ENCODE measurements at places on chromosomes 1 and 21. TPM values are rescaled to one million over a fixed set of nuclear protein-coding genes. Genes with fewer than 3 reads are reported as not detected.

DNA sequence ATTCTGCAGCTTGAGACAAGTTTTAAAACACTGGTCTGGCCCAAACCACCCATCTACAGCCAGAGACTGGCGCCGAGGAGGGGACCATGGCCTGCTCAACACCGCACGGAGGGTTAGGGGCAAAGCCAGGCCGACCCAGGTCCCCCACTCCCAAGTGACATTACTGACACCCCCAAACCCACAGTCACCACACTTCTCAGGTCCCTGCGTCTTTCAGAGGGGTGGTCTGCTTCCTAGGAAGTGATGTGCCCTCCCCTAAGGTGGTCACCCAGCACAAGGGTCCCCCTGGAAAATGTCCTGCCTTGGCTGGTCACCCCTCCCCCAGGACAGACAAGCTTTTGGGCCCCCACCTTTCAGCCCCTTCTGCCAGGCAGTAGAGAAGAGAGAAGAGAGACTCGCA is 20.8 kb upstream of the EPHA2 start:
- no peak for DNase-seq

- no peak for DNase-seq
Measured at GRCh38 chr1:40825435-40825788, 36.8 kb downstream of the CITED4 start.

DNA sequence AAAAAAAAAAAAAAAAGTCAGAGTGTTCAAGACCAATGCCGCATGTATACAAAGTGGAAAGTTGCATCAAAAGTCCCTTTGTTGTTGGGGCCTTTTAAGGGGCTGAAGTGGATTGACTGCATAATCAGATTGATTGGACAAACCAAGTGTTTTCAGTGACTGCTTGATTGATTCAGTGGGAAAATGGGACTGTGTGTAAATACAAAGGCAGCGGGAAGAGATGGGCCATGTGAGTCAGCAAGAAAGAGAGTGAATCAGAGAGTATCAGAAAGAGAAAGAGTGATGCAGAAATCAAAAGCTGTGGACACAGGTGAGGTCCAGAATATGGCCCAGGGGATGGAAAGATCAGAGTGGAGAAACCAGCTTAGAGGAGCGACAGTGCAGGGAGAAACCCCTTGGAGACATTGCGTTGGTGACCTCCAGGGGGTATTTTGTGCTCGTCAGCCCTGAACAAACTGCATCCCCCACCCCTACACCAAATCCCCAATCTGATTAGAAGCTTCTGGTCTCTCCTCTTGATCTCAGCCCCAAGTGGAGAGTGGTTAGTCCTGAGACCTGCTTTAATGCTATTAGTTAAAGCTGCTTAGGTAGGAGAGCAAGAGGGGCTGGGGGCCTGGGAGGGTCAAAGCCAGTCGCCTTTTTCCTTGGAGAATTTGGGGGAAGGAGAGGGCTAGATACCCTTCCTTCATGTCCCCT is 5.1 kb upstream of the ETV3L start:
- DNase-seq = no peak

DNA sequence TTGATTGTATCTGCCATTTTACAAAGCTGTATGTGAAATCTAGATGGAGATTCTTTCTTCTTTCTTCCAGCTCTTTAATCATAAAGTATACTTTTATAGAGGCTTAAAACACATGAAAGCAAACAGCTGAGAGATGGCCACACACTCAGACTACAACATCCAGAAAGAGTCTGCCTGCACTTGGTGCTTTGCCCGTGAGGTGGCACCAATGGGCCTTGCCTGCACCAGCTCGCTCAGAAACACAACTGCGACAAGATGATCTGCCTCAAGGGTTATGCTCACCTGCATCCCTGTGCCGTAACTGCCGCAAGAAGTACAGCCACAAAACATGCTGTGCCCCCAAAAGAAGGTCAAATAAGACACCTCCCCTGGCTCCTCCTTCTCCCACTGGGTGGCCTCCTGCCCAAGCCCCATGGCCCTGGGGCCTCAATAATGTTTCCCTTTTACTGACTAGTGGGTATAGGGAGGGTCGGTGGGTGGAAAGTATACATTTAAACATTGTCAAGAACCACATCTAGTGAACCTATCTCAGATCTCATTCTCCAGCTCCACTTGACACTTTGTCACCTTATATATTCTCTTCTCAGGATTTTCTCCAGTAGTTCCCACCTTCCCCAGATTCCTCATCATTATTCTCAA is 66.7 kb upstream of the ANGPTL3 start:
- DNase-seq = no peak

DNA sequence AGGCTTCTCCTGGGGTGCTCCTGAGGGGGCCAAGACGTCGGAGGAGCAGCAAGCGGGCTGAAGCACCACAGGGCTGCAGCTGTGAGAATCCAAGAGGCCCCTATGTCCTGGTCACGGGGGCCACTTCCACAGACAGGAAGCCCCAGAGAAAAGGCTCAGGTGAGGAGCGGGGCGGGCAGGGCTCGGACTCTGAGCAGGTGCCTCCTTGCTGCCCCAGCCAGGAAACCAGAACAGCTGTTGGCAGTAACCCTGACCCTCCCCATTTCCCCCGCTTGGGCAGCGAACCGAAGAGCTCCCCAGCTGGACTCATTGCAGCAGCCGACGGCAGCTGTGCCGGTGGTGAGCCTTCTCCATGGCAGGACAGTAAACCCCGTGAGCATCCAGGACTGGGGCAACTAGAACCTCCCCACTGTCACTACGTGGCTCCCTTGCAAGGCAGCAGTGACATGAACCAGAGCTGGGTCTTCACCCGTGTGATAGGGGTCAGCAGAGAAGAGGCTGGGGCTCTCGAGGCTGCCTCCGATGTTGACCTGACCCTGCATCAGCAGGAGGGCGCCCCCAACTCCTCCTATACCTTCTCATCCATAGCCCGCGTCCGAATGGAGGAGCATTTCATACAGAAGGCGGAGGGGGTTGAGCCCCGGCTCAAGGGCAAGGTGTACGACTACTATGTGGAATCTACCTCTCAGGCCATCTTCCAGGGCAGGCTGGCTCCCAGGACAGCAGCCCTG is 625 bp downstream of the KLHDC7A start:
- DNase-seq = no peak

DNA sequence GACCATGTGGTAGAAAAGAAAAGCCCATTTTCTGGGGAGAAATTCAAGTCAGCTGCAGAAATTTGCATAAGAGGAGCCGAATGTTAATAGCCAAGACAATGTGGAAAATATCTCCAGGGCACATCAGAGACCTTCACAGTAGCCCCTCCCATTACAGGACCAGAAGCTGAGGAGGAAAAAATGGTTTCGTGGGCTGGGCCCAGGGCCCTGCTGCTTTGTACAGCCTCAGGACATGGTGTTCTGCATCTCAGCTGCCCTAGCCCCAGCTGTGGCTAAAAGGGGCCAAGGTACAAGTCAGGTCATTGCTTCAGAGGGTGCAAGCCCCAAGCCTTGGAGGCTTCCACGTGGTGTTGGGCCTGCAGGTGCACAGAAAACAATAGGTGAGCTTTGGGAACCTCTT is 108.3 kb downstream of the DMRTB1 start:
- DNase-seq = no peak

- DNase-seq = no peak
Measured at GRCh38 chr1:22635436-22635835, 992 bp upstream of the C1QA start.

DNA sequence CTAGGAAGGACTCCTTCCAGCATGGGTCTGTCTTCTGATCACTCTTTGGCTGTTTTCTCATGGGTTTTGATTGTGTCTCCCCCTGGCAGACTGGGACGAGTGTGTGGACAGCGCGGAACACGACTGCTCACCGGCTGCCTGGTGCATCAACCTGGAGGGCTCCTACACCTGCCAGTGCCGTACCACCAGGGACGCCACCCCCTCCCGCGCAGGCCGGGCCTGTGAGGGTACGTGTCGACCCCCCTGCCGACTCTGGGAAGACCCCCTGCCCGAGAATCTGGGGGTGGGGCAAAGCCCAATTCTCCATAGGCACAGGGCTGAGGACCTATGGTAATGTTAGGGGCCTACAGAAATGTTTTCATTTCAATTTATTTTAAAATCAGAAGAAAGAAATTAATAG is 38.4 kb downstream of the UMODL1 start:
- no peak for DNase-seq

DNA sequence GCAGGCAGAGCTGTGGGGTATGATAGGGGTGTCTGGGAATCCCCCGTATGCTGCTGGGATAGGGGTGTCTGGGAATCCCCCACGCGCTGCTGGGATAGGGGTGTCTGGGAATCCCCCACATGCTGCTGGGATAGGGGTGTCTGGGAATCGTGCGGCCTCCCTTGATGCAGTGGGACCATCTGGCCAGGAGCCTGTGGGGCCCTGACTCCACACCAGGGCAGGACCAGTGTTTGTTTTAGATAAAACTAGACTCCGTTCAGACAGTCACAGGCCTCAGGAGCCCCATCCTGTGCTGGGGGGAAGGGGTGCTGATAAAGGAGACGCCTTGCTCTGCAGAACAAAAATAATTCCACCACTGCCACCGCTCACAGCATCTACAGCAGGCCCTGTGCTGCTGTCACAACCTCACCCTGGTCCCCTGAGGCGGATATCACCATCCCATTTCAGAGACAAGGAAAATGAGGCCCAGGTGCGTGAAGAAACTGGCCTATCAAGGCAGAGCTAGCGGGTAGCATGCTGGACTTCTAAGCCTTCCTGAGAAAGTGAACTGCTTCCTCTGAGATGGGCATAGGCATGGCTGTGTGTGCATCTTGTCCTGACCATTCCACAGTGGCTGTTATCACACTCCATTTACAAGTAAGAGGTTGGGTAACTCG is 24.0 kb downstream of the ECE1 start:
- DNase-seq = no peak

GRCh38 chr1:32413507-32414185 is 19.4 kb upstream of the BSDC1 start:
- no peak for DNase-seq

DNA sequence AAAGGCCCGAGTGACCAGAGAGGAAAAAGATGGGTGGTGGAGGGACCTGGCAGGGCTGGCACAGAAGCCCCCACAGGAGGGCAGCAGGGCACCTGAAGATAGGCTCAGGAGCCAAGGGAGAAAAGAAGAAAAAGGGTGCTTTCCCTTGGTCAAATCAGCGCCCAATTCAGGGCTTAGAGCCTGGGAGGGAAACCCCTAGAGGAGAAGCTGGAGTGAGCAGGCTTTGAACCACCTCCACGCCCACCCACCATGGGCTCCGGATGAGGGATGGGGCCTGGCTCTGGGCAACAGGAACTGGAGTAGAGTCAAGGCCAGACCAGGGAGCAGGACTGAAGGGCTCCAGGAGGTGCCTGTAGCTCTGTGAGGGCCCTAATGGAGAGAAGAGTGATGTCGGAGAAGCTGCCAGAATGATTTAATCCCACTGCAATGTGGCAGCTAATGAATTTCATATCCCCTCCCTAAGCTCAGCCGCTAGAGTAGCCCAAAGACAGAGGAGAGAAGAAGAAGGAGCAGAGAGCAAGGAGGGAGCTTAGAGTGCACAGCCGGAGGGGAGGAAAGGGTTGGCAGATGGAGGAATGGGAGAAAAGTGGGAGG is 12.0 kb upstream of the PRELP start:
- DNase-seq = no peak

DNA sequence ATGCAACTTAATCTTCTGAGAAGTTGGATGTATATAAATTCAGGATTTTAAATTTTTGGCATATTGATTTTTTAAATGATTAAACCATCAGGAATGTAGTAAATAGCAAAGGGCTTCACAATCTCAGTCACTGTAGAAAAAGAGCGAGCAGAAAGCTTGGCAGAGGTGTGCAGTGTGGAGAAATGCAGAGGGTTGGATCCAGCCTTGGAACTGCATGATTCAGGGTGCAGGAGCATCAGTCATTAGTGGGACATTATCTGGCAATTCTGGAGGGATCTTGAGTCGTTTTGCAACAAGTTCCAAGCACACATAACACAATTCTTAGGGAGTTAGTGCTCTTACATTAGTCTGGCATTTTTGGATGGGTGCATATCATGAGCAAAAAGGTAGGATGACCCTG is 267.9 kb downstream of the PLA2G4A start:
- DNase-seq = no peak

DNA sequence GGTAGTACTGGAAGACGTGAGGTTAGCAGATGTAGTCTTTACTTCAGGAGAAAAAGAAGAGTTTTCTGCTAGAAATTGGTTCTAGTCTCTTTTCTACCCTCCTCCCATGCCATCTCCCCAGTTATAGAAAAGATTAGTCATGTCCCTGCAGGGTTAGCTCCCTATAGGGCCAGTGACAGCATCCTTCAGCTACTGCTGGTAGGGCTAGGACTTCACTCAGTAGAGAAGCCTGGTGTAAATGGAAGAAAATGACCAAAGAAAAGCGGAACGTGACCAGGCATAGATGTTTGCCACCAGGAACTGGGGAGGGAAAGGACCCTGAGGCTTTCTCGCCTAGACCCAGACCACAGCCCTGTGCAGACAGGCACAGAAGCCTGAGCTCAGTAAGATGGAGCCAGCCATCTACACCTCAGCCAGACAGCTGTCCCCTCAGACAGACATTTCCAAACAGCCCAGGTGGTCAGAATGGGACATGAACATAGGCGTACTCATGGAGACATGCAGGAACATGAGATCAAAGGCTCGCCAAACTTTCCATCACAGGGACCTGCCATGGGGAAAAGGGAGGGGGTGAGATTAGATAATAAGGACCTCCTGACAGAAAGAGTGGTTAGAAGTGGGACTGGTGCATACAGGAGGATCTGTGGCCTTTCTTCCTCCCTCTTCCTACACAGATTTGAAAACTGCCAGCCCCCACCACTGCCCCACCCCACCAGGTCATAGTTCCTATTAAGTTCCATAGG is 23.5 kb upstream of the SLAMF9 start:
- DNase-seq = no peak

DNA sequence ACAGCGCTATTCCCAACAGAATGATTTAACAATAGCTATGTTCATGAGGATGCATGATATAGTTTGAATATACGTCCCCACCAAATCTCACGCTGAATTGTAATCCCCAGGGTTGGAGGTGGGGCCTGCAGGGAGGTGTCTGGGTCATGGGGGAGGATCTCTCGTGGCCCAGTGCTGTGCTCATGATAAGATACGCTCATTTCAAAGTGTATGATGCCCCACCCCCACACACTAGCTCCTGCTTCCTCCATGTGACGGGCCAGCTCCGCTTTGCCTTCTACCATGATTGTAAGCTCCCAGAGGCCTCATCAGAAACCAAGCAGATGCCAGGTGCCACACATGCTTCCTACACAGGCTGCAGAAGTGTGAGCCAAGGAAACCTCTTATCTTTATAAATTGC is 93.6 kb downstream of the SMYD3 start:
- DNase-seq = no peak

The HES5 gene
- not detected for total RNA-seq

The AMPD2 gene
- 73.6 TPM for total RNA-seq

The RGS18 gene
- total RNA-seq = 4.0 TPM

The CFHR4 gene
- not detected for total RNA-seq

The NPPA gene
- total RNA-seq = not detected

The CASQ1 gene
- 0.48 TPM for total RNA-seq

The RAB42 gene
- total RNA-seq = 3.4 TPM
